ENCODE measurements at places on chromosomes 3 and 15. TPM values are rescaled to one million over a fixed set of nuclear protein-coding genes. Genes with fewer than 3 reads are reported as not detected.

GRCh38 chr3:83122774-83123350, 1361.4 kb upstream of the GBE1 start:
- no peak for DNase-seq

DNA sequence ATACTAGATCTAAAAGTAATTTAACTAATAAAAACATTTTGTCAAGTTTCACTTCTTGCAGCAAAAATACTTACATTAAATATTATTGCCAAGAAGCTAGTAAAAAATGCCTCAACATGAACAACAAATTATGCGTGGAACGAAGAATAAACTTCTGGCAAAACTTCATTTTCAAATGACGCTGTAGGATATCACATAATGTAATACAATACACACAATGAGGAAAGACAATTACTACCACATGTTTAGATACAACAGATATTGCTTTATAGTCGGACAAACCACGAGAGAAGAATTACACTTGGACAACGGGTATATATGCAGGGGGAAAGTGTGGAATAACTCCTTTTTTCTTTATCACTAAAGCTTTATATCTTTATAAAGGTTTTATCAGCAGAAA, 21.6 kb downstream of the P3H2 start:
- DNase-seq = no peak

- DNase-seq = no peak
Observed at GRCh38 chr15:90449206-90449735, 61.2 kb downstream of the IQGAP1 start.

Gene P2RY13
- not detected for polyA plus RNA-seq
